Activated CD4-positive, alpha-beta T cell treated with anti-CD3 and anti-CD28 coated beads, Interleukin-2, amount 50 U/mL, for 16 hours (primary cell): ENCODE measurements at places on chromosomes 3 and 15.

- no peak for DNase-seq
Measured at GRCh38 chr15:59191855-59192237, 14.8 kb upstream of the LDHAL6B start.

GRCh38 chr15:48871542-48871941 lies 6.4 kb upstream of the EID1 start:
- no peak for DNase-seq

DNA sequence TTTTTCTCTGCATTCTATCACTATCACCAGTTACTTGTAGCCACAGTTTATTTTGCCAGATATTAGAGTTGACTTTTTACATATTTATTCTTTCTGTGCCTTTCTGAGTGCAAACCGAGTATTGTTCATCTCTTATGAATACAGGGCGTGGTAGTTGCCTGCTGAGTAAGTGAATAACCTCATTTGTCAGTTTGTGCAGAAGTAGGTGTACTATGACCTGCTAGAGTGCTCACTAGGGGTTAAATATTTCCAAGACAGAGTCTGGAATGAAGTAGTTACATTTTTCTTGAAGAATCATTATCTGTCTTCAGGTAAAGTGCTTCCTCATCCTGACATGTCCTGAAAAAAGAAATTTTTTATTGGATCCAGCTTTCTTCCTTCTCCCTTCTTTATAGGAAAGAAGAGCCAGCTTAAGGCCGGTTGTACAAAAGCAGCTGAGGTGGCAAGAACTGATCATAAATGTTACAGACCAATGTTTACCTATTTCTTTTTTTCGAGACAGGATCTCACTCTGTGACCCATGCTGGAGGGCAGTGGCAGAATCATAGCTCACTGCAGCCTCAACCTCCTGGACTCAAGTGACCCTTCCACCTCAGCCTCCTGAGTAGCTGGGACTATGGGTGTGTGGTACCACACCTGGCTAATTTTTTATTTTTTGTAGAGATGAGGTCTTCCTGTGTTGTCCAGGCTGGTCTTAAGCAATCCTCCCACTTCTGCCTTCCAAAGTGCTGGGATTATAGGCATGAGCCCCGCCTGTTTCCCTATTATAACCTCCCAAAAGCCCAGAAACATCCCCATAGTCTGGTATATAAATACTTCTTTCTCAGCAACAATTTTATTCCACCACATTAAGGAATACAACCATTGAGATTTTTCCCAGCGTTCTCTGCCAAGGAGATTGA lies 182.5 kb downstream of the TPRG1 start:
- DNase-seq: no peak

GRCh38 chr15:72964542-72964941 lies 87.7 kb upstream of the NEO1 start:
- DNase-seq: no peak

- DNase-seq: no peak
Measured at GRCh38 chr15:66670762-66671580, 31.1 kb upstream of the SMAD6 start.

DNA sequence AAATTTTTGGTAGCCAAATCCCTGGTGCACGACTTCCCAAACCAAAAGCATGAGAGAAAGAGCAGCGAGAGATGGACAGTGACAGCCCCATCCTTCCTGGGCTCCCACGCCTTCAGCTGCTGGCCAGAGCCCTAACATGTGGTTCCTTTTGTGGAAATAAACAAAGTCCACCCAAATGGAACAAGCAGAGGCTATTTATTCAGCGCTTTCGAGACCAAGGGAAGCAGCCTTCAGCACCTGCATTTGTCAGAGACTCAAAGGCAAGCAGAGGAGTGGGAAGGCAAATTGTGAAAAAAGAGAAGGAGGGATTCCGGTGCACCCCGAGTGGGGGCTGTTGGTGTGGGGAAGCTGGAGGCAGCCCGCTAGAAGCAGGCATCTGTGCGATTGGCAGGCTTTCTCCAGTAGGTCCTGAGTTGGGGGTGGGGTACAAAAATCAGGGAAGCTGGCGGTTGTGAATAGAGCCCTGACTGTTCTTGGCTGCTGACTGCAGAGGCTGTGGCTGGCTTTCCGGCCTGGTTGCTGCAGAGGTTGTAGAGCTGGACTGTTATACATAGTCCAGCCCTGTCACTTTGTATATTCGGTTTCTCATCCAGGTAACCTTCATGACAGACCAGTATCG lies 427.2 kb downstream of the OCA2 start:
- no peak for DNase-seq

DNA sequence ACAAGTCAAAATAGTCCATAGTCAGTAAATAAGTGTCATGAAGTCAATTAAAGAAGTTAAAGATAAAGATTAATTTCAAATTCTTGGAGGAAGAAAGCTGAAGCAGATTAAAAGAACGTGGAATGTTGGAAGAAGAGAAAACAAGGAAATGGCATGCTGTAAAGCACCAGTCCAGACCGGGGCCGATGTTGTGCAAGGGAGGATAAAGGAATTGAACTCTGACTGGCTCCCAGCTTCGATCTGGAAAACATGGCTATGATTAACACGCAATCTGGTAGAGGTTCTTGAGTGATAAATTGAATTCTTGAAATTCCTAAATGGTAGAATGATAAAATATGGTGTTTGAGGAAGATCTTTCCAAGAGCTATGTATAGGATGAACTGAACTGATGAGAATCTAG lies 194.4 kb downstream of the MEIS2 start:
- DNase-seq: no peak

DNA sequence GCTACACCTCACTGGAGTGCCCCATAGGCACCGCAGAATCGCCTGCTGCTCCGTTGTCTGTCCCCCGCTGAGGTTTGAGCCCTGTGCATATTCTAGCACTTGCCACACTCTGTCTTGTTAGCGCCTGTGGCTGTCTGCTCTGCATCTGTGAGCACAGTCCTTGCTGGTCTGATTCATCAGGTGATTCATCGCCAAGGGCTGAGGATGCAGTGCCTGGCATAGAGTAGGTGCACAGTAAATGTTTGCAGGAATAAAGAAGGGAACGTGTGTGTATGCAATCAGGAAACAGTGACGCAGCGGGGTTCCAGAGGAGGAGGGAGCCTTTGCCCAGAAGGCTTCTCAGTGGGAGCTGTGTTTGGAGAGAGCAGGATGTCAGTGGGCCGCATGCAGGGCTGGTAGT lies 124.0 kb upstream of the PLXNA1 start:
- DNase-seq: no peak

DNA sequence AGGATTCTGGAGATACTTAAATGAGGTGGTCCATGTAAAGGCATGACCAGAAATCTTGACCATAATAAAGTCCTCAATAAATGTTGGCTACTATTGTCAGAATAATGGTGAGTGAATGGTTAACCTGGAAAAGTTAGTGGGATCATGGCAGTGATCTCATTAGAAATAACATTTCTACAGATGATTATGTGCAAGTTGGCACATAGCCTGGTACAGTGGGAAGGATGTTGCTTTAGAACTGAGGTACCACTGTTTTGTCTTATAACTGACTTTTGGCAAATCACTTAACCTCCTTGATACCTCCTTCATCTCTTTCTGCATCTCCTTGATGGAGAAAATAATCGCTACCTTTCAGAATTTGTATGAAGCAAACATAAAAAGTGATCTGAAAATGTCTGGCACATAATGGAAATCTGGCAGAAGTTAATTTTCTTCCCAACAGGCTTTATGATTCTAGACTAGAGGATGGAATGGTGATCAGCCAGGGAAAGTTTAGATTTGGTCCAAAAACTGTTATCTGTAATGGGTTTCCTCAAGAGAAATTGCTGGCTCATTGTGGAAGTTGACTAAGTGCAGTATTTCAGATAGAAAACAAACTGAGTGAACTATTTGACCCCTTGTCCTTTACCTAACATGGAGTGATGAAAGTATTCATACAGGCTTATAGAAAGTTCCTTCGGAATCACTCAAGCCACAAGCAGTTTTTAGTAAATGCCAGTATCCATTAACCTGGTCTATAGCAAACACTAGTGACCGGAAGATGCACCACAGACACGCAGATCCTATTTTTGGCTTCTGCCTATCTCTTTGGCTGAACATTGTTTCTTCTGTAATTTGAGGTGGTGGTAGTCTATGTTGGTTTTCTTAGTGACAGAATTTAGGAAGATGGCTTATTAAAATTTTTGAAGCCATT lies 449.6 kb upstream of the TGFBR2 start:
- DNase-seq: no peak

- DNase-seq: no peak
Measured at GRCh38 chr3:103195216-103195615, 760.4 kb downstream of the ZPLD1 start.

DNA sequence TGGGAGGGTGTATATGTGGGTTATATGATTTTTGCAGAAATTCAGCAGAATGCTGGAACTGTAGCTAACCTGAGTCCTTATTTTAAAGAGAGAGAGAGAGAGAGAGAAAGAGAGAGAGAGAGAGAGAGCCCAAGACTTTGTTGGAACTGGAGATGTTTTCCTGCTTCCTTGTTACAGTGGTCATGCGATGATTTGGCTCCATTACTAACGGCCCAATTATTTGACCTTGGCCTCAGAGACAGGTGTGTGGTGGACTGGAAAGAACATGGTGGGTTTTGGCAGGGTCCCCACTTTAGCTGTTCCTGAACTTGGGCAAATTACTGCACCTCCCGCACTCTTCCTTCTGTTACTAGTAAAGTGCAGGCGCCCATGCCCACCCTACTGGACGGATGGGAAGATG lies 14.8 kb upstream of the ACSBG1 start:
- DNase-seq: no peak

DNA sequence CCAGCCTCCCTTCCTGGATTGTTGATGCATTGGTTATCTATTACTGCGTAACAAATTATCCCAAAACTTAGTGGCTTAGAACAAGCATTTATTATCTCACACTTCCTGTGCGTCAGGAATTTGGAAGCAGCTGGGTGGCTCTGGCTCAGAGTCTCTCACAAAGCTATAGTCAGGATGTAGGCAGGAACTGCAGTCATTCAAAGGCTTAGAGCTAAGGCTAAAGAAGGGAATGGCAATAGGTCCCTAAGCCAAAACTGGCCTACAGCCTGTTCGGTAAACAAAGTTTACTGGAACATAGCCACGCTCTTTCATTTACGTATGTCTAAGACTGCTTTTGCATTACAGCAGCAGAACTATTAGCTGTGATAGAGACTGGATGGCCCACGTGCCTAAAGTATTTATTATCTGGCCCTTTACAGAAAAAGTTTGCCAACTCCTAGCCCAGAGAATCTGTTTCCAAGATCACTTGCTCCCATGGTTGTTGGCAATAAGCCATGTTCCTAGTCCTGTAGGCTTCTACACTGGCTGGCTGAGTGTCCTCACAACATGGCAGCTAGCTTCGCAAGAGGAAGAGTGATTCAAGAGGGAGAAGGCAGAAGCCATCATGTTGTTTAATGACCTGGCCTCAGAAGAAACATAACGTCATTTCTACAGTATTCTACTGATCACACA lies 132.4 kb downstream of the SNRK start:
- no peak for DNase-seq

GRCh38 chr3:142931222-142931621 lies 32.3 kb downstream of the PAQR9 start:
- peak; percentile 31 for DNase-seq
